ENCODE measurements at places on chromosomes 3 and 15. TPM values are rescaled to one million over a fixed set of nuclear protein-coding genes. Genes with fewer than 3 reads are reported as not detected.

- no peak overlapping the region for H3K27ac ChIP-seq
- no peak overlapping the region for H3K4me3 ChIP-seq
- no peak for DNase-seq
- H3K4me1 ChIP-seq: peaks cover 14% of the 10 kb centered on the region
- H3K36me3 ChIP-seq: no peaks in the 10 kb centered on the region
Measured at GRCh38 chr3:124202754-124203153, 210.8 kb upstream of the ROPN1 start.

- no peak for DNase-seq
- H3K27me3 ChIP-seq: no peaks in the 10 kb centered on the region
- H3K27ac ChIP-seq: no peak overlapping the region
- no peaks in the 10 kb centered on the region for H3K4me1 ChIP-seq
- H3K4me3 ChIP-seq: no peak overlapping the region
Measured at GRCh38 chr3:27147215-27147614, 222.0 kb downstream of the NEK10 start.

DNA sequence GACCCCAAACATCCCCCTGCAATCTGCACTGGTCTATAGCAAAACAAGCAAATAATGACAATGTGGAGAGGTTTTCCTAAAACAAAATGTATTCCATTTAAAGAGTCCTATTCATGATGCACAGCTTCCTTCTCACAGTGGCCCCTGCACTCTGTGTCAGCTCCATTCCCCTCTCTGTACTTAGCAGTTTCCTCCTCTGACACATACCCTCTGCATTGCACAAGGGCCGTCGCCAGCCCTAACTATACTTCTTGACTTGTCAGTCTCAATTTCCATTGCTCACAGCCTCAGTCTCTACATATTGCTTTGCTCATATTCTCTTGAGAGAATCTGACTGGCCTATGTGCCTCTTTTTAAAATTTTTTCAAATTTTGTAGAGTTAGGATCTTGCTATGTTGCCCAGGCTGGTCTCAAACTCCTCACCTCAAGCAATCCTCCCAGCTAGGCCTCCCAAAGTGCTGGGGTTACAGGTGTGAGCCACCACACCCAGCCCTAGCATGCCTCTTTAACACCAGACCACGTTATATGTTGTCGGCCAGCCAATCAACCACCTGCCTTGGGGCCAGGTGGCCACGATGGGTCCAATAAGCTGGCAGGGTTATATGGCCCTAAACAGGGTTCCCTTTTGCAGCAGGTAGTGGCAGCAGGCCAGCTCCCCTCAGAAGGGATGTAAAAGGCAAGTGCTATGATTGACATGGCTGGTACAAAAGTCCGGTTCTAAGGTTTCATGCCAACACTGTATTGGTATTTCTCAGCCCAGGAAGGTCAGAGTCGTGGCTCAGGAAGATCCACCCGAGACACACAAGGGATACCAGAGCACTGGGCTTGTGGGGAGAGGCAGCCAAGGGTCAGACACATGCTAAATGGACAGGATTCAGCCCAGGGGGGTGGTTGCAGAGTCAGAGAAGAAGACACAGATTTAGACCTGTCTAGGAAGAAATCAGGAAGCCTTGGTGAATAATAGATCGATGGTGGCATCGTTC is 59.0 kb upstream of the SMAD3 start:
- peak; percentile 41 for DNase-seq
- H3K27ac ChIP-seq: peak overlapping the region; percentile 61
- H3K36me3 ChIP-seq: no peaks in the 10 kb centered on the region
- peaks cover 57% of the 10 kb centered on the region for H3K4me1 ChIP-seq
- no peak overlapping the region for H3K4me3 ChIP-seq

DNA sequence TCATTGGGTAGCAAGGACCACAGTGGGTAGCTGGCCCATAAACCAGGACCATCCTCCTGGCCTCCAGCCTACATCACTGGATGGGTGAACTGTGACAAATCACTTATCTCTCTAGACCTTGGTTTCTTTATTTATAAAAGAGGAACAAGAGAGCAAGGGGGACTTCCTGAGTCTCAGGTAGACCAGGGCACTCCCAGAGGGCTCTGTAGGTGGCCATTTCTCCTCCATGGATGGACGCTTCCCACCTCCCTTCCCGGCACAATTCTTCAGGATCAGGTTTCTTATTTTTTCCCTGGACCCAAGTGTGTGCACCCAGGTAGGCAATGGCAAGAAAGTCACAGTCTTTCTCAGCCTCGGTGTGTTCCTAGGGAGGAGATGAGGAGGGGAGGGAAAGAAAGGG is 41.4 kb upstream of the SPATA12 start:
- H3K27me3 ChIP-seq: no peaks in the 10 kb centered on the region
- H3K36me3 ChIP-seq: no peaks in the 10 kb centered on the region
- no peak overlapping the region for H3K27ac ChIP-seq
- DNase-seq: no peak
- no peak overlapping the region for H3K4me3 ChIP-seq

DNA sequence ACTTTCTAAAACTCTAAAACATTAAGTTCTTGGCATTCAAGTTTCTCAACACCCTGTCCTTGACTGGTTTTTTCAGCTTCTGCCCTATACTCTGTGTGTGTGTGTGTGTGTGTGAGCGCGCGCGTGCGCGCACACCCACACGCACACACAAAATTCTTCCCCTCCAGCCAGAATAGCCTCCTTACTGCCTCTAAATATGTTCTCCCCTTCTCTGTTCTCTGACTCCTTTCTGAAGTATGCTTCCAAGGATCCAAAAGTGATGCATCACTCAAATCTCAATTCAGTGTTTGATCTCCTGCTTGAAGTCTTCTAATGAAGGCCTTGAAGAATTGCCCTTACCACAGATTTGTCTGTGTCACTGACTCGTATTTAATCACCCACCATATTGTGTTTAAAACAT is 129.8 kb downstream of the SLC25A26 start:
- DNase-seq: no peak
- peaks cover 3% of the 10 kb centered on the region for H3K36me3 ChIP-seq
- no peaks in the 10 kb centered on the region for H3K27me3 ChIP-seq
- H3K27ac ChIP-seq: no peak overlapping the region
- no peak overlapping the region for H3K4me3 ChIP-seq

DNA sequence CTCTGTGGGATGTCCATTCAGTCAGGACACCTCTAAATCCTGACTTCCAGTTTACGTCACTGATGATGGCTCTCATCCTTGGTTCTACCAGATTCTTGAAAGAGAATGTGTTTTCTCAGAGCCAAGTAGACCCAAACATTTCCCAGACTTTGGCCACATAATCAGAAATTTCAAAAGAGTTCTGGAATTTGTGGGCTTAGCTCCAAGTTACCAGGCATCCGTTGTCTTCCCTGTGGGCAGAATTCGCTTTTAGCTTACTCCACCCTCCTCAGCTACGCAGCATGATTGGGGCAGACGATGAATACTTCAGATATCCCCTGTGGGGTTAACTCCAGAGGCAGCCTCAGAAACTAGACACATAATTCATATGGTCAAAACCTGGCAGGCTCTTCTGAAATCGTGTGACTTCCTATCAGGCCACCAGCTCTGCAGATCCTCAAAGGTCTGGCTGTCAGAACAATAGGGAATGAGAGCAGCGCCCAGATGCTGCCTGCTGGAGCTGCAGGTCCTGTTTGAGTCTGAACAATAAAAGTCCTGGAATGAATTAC is 30.6 kb downstream of the CRTC3 start:
- no peaks in the 10 kb centered on the region for H3K36me3 ChIP-seq
- DNase-seq: peak; percentile 77
- H3K4me1 ChIP-seq: peaks cover 39% of the 10 kb centered on the region
- H3K27ac ChIP-seq: peak overlapping the region; percentile 68
- H3K4me3 ChIP-seq: no peak overlapping the region
- H3K27me3 ChIP-seq: no peaks in the 10 kb centered on the region

GRCh38 chr15:48185529-48185928 is 5.9 kb upstream of the CTXN2 start:
- H3K36me3 ChIP-seq: no peaks in the 10 kb centered on the region
- H3K4me1 ChIP-seq: no peaks in the 10 kb centered on the region
- H3K4me3 ChIP-seq: no peak overlapping the region
- H3K27me3 ChIP-seq: no peaks in the 10 kb centered on the region

DNA sequence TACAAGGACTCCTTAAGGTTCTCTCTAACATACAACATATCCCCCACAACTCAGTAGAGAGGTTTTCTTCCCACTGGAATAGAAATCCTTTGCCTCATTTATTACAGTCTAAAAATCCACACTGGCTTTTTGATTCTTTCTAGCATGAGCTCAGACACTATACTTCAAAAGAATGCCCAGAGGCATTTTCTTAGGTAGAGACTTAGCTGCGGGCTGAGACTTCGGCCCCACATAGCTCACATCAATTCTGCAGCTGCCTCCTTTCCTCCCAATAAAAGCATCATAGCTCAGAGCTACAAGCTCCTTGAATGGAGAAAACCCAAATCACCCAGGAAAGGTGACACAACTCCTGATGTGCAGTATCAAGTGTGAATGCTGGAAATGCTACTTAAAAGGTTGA is 52.4 kb downstream of the AAGAB start:
- no peak overlapping the region for H3K27ac ChIP-seq
- no peaks in the 10 kb centered on the region for H3K27me3 ChIP-seq
- H3K4me3 ChIP-seq: no peak overlapping the region

GRCh38 chr3:32969656-32970055 is 18.2 kb downstream of the CCR4 start:
- no peaks in the 10 kb centered on the region for H3K27me3 ChIP-seq
- H3K27ac ChIP-seq: no peak overlapping the region
- no peak overlapping the region for H3K4me3 ChIP-seq
- DNase-seq: peak; percentile 52
- H3K36me3 ChIP-seq: no peaks in the 10 kb centered on the region
- peaks cover 14% of the 10 kb centered on the region for H3K4me1 ChIP-seq

DNA sequence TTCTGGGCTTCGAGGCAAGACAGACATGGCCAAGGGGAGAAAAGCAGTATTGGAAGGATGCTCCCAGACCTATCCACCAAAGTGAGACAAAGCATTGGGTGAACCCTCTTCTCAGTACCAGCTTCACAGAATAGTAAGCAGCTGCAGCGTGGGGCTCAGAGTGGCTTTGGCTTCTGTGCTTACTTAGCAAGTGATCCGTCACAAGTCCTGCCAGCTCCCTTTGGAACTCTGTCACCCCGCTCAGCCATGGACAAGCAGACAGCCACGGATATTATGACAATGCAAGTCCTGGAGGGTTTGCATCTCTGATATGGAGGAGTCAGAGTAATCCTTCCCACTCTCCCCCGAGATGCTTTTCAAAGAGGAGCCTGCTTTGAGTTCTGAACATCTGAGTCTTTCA is 90.8 kb downstream of the SLCO3A1 start:
- no peak overlapping the region for H3K27ac ChIP-seq
- no peaks in the 10 kb centered on the region for H3K4me1 ChIP-seq

DNA sequence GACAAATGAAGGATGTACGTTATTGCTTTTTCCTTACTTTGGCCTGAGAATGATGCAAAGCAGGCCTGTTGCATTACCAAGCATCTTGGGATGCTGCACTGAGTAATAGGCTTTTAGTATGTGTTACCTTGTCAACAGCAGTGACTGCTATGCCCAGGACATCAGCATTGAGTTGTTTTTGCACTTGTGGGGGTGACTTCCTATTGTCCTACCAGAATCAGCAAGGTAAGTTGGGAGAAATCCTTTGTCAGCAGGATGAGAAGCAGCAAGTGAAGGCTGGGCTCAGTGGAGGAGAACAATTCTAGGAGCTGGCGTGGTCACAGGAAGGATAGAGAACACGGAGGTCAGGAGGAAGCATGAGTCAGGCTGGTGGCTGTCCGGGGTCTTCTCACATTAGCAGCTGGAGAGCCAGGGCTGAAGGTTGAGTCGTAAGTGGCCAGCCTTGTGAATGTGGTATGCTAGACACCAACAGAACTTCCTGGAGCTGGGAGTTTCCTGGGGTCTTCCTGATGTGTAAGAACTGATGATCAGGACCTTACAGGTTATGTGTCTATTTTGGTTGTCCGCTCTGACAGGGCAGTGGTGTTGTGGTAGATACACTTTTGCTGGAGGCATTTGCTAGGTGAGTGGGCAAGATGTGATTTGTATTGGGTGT is 142.7 kb downstream of the FNDC3B start:
- no peak overlapping the region for H3K27ac ChIP-seq
- H3K27me3 ChIP-seq: no peaks in the 10 kb centered on the region
- peaks cover 11% of the 10 kb centered on the region for H3K36me3 ChIP-seq
- DNase-seq: peak; percentile 45
- H3K4me3 ChIP-seq: no peak overlapping the region

DNA sequence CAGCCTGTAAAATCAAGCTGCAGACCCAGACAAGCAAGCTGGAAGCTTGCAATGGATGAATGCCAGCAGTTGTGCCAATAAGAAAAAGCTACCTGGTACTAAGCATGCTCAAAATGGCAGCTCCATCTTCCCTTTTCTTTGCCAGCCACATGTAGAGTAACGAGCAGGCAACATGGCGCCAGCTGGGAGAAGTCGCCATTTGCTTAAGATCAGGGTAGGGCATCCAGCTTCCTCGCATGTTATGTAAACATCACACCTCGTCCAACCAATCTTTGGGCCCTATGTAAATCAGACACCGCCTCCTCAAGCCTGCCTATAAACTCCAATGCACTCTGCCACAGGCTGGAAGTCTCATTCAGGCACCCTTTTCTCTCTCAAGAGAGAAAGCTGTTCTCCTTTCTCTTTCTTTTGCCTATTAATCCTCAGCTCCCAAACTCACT is 973.9 kb downstream of the FHIT start:
- no peak overlapping the region for H3K27ac ChIP-seq
- H3K4me1 ChIP-seq: no peaks in the 10 kb centered on the region
- H3K36me3 ChIP-seq: no peaks in the 10 kb centered on the region
- H3K27me3 ChIP-seq: no peaks in the 10 kb centered on the region
- no peak overlapping the region for H3K4me3 ChIP-seq

GRCh38 chr3:151503074-151503473 is 42.2 kb upstream of the IGSF10 start:
- no peak overlapping the region for H3K27ac ChIP-seq
- DNase-seq: no peak
- H3K27me3 ChIP-seq: no peaks in the 10 kb centered on the region
- H3K4me1 ChIP-seq: no peaks in the 10 kb centered on the region
- no peak overlapping the region for H3K4me3 ChIP-seq

- DNase-seq: peak; percentile 28
- H3K36me3 ChIP-seq: no peaks in the 10 kb centered on the region
- H3K4me3 ChIP-seq: no peak overlapping the region
- H3K27me3 ChIP-seq: no peaks in the 10 kb centered on the region
- H3K4me1 ChIP-seq: no peaks in the 10 kb centered on the region
Measured at GRCh38 chr3:30112902-30113484, 493.4 kb upstream of the TGFBR2 start.

DNA sequence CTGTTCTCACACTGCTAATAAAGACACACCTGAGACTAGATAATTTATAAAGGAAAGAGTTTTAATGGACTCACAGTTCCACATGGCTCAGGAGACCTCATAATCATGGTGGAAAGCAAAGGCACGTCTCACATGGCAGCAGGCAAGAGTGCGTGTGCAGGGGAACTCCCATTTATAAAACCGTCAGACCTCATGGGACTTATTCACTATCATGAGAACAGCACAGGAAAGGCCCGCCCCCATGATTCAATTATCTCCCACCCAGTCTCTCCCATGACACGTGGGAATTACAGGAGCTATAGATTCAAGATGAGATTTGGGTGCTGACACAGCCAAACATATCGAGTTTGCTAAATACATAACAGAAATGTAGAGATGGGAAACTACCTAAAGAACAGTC is 39.5 kb upstream of the DGKG start:
- H3K36me3 ChIP-seq: no peaks in the 10 kb centered on the region
- no peaks in the 10 kb centered on the region for H3K4me1 ChIP-seq
- no peak overlapping the region for H3K4me3 ChIP-seq
- H3K27ac ChIP-seq: no peak overlapping the region
- H3K27me3 ChIP-seq: no peaks in the 10 kb centered on the region

Gene CAMK2N2
- not detected for total RNA-seq

Gene SERPINI2
- total RNA-seq: not detected

Gene HTD2
- total RNA-seq: 6.8 TPM

Gene ACTC1
- total RNA-seq: 5.8 TPM

Gene SLC15A2
- not detected for total RNA-seq

Gene IL20RB
- 3.6 TPM for total RNA-seq

Gene FHIT
- total RNA-seq: not detected

Gene CADM2
- not detected for total RNA-seq
